Stimulated activated CD4-positive, alpha-beta T cell treated with anti-CD3 and anti-CD28 coated beads, Interleukin-15, amount 100 ng/mL, for 1 hour (primary cell): ENCODE measurements at places on chromosomes 3 and 15.

GRCh38 chr3:27628026-27628750 is 93.9 kb downstream of the EOMES start:
- DNase-seq = no peak

DNA sequence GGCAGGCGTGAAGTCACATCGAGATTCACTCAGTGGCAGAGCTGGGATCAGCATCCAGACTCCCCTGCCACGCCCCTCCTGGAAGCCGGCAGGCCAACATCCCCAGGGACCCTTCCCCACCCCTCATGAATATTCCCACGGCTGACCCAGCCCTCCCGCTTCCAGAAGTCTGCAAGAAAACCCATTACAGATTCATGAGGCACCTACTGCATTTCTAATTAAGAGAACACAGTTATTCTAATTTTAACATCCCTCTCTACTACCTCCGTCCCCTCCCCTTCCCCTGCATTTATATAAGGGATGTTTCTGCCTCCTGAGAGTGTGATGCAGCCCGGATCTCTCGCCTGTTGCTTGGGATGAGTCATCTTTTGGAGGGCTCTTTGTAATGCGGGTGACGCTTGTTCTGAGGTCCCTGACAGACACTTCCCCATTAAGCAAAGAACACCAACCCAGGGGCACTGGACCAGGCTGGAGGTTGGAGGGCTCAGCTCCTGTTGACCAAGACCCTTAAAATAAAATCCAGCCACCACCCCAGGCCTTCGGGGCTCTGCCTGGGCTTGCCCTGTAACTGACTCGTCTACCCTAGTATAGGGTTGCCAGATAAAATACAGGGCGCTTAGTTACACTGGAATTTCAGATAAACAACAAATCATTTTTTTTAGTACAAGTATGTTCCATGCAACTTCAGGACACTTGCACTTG is 118.7 kb downstream of the NUP210 start:
- no peak for DNase-seq

DNA sequence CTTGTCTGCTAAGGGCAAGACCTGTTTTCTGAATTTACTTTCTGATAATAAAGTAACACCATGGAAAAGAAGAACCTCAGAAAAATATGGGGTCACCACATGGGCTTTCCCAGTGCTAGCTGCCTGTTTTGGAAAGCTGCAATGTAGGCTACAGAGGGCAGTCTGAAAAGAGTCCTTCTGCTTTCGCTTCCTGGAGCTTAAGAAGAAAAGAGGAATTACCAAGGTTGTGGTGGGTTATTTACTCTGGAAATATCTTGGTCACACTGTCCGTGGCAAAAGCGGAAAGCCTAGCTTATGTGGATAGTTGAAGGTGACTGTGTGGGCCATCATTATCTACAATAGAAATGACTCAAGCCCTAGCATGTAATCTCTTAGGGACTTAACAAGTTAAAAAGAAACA is 31.7 kb upstream of the IP6K2 start:
- DNase-seq = no peak

- no peak for DNase-seq
These were observed 40.8 kb downstream of the EOMES start for GRCh38 chr3:27681249-27681748.

GRCh38 chr3:144875211-144875610 is 903.6 kb downstream of the DIPK2A start:
- DNase-seq = no peak

DNA sequence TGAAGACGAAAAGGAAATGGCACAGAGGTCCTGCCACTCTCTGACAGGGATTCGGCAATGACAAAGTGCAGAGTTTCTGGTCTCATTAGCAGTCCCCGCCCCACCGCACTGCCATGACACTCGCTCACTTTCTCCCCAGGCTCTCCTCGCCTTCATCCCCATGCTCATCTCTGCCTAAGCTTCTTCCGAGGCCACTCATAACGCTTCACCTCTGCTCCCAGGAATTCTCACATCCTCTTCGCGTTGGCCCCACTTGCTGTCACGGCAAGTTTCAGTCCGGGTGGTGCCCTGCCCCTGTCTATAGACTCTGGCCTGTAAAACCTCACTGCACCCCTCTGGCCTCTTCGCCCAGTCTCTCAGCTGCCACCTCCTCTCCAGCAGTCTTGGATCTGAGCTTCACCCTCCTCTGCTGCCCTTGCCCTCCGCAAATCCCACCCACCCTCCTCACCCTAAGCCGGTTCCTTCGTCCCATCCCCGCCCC is 654 bp downstream of the RUBCN start:
- peak; percentile 18 for DNase-seq

GRCh38 chr3:56042326-56042951 is 425.8 kb downstream of the ERC2 start:
- DNase-seq = no peak

DNA sequence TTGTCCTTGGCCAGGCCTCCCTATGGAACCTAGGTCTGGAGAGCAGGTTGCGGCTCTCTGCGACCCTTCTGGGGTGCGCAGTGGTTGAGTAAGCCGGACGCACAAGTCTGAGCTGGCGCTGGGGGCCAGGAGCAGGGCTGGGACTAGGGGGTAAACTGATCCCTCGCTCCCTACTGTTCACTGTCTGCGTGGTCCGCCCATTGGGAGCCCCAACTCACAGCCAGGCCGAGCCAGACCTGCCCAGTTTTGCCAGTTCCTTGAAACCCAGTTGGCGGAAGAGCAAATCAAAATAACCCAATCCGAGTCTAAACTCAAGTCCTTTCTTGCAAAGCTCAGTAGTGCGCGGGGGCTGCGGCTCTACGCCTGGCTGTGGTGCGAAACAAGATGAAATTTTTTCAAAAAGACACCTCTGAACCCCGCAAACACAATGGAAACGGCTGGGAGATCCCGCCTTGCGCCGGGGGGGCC is 17.5 kb downstream of the RGMA start:
- DNase-seq = no peak

- DNase-seq = no peak
These were observed 12.3 kb upstream of the SPATA12 start for GRCh38 chr3:57048052-57048671.

GRCh38 chr15:47294765-47295259 is 422.5 kb upstream of the SEMA6D start:
- DNase-seq = no peak

- DNase-seq = no peak
These were observed 17.9 kb downstream of the ACSBG1 start for GRCh38 chr15:78216276-78217104.
